ENCODE measurements at places on chromosomes 16 and 17.

GRCh38 chr17:80047176-80047575 is 10.7 kb downstream of the CCDC40 start:
- DNase-seq, result no peak

- DNase-seq, result peak; percentile 95
Observed at GRCh38 chr17:1611715-1612114, 16.9 kb downstream of the SLC43A2 start.

DNA sequence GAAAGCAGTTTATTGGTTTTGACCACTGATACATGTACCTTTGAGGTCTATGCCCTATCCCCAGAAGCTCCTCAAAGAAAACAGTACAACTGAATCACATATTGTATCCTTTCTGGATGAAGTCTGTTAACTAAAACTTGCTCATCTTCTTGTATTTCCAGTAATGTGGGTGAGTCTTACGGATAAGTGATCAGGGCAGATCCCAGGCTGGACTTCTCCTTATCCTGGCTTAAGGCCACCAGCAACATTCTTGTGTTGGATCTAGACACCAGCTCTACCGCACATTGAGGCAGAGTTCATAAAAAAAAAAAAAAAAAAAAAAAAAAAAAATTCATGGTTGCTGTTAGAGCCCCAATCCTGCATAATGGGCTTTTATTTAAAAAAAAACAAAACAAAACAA is 536.7 kb upstream of the HSBP1 start:
- no peak for DNase-seq

- DNase-seq, result no peak
Observed at GRCh38 chr16:77409311-77409710, 25.5 kb downstream of the ADAMTS18 start.

GRCh38 chr17:30975042-30975820 is 4.4 kb downstream of the RNF135 start:
- DNase-seq, result no peak

DNA sequence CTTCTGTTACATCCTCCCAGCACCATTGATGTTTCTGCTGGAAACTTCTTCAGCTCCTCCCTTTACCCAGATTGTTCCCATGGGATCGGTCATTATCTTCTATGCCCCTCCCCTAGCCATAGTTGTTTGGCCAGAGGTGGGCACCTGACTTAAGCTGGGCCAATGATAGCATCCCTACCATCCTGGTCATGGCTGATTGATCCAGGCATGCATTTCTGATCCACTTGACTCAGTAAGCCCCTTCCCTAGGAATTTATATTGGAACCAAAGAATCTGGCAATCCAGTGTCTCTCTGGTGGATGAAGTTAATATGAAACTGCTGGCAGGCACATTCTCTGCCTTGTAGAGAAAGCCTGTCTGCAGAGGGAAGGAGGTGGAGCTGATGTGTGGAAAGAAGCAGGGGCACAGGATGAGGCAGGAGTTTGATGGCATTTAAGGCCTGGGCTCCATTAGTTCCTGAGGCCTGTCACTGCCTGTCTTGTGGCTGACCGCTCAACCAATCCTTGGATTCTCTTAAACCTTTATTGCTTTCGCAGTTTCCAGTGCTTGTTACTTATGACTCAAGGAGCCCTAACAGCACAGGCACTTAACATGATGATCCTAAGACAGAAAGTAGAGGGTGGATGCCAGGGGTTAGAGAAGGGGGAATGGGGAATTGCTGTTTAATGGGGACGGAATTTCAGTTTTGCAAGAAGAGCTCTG is 152.4 kb downstream of the ABCC12 start:
- no peak for DNase-seq

- no peak for DNase-seq
Observed at GRCh38 chr16:81142864-81143263, 46.7 kb upstream of the GCSH start.

- no peak for DNase-seq
Observed at GRCh38 chr16:3375680-3376079, 20.0 kb downstream of the OR2C1 start.

- peak; percentile 50 for DNase-seq
Observed at GRCh38 chr17:29694918-29695563, 72.3 kb upstream of the CORO6 start.

DNA sequence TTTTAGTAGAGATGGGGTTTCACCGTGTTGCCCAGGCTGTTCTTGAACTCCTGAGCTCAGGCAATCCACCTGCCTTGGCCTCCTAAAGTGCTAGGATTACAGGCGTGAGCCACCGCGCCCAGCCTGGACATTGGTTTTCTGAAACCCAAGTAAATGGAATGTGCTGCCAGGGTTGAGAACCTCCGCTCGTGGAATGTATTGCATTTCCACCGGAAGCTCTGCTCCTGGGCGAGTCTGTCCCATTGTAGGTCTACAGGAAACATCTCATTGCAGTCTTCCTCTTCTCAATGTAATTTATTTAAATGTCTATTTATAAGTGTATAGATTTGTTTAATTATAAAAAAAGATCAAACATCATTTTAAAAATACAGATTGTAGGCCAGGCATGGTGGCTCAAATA is 57.4 kb upstream of the HAPSTR1 start:
- DNase-seq, result no peak

DNA sequence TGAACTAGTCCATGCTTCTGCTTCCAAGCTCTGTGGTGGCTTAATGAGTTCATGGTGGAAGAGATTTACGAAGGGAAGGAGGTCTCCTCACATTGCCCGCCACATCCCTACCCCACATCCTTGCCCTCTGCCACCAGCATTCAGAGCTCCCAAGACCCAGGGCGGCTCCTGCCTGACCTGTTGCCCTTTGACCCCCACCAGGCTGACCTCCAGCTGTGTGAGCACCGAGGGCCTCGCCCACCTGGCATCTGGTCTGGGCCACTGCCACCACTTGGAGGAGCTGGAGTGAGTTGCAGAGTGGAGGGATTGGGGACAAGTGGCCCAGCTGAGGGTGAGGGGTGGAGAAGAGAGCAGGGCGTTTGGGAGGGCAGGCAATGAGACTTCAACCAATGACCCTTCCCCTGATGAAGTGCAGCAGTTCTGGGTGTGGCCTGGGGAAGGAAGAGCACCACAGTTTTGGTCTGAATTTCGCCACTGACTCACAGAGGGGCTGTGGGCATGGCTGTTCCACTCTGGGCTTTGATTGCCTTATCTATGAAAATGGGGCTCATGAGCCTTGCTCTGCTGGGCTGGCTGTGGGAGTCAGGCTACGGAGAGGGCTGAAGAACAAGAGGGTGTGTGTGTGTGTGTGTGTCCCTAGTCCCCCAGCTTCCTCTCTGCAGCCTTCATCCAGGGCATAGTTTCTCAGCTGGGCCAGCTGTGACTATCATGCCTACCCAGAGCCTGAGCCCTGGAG is 22.6 kb upstream of the CPNE2 start:
- DNase-seq, result peak; percentile 54

DNA sequence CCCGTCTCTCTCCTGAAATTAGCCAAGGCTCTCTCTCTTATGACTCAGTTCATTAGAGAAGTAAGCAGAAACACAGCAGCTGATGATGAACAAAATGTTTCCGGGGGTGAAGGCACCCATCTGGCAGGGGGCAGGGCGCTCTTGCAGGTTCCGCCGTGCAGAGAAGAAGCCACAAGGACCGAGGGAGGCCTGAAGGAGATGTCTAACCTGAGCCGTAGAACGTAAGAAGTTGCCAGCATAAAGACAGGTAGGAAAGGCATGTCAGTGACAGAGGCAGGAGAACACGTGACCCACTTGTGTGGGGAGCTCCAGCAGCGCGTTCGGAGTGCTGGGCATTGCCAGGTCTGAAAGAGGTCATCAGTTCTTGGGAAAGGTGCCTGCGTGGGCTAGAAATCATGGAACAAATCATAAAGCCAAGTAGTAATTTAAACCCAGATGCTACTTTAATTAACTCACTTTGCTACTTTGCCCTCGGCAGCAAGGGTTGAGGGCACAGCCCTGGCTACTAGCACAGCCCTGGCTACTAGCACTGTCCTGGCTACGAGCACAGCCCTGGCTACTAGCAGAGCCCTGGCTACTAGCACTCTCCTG is 198.6 kb downstream of the RPTOR start:
- peak; percentile 15 for DNase-seq

GRCh38 chr16:10752843-10753523 is 9.3 kb downstream of the NUBP1 start:
- DNase-seq, result peak; percentile 96

DNA sequence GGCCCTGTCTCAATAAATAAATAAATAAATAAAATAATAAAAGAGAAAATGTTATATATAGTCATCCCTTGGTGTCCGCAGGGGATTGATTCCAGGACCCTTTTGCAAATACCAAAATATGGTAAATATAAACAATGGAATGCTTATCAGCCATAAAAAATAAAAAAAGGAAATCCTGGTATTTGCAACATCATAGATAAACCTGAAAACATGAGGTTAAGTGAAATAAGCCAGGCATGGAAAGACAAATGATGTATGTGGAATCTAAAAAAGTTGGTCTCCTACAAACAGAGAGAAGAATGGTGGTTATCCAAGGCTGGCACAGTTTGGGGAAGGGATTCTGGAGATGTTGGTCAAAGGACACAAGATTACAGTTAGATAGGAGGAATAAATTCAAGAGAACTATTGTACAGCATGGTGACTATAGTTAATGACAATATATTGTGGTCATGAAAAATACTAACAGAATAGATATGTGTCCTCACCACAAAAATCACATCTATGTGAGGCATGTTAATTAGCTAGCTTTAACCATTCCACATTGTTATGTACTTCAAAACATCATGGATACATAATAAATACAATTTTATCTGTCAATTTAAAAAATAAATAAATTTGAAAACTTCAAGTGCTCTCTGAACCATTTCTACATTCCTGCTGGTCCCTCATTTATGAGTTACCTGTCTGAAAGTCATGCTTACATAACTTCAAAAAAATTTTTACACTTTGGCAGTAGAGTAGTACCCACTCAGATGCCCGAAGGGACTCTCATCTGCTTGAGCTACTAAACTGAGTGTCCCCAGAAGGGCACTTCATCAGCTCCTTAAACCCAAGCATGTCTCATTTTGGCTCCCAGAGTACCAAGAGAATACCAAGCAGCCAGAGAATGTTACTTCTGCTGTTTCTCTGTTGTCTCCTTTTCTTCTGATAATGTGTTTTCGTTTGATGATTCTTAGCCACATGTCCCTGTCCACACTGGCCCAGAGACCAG is 26.6 kb downstream of the N4BP1 start:
- no peak for DNase-seq
